ENCODE measurements at places on chromosomes 6 and 20.

DNA sequence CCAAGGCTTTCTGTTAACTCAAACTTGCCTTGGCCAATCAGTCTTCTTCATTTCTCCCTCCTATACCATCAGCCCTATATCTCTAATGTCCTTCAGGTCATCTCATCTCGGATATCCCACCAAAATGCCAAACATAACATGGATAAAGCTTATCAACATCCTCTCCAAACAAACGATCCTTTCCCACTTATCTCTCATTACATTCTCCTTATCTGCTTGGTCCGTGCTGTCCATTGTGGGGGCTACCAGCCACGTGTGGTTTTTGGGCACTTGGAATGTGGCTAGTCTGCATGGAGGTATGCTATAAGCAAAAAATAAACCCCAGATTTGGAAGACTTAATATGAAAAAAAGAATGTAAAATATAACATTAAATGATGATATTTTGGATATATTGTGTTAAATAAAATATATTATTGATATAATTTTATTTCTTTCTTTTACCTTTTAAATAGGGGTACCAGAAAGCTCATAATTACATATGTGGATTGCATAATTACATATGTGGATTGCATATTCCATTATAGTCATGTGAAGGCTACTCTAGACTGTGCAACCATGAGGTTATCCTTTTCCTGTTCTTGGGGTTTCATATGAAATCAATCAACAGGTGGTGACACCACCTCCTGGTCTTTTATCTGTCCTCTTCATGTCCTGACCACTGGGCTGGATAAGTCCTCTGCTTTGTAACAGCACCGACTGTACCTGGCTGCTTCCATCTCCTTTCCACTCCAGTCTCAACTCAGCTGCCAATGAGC is 123.0 kb downstream of the CD83 start:
- no peak for DNase-seq

DNA sequence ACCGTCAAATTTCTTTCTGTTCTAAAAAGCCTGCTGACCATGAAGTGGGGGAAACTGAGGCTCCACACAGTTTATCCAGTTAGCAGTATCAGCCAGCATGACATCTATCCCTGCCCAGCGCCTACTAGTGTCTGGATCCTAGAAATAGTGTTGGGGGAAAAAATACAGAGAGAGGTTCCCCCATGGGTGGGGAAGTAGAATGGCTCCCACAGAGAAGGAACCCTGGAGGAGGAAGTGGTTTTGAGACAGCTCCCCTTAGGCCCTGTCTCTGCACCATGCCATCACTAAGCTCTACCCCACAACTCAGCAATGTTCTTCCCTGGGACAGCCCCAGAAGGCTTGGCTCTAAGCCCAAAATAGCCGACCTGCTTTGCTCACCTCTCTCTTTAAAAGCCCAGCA is 153.4 kb downstream of the MBOAT1 start:
- no peak for DNase-seq

DNA sequence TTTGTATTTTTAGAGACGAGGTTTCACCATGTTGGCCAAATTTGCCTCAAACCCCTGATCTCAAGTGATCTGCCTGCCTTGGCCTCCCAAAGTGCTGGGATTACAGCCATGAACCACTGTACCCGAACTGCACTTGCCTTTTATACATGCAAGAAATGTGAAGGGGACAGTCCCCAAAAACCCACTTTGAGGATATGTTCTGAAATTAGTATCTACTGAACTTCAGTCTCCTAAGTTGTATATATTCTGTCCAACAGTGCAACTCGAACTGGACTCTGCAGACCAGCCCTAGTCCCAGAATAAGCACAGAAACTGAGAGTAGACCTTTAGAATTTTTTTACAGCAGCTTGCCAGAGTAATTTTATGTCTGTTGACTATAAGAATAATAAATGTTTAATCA is 28.5 kb downstream of the BACH2 start:
- DNase-seq = no peak

DNA sequence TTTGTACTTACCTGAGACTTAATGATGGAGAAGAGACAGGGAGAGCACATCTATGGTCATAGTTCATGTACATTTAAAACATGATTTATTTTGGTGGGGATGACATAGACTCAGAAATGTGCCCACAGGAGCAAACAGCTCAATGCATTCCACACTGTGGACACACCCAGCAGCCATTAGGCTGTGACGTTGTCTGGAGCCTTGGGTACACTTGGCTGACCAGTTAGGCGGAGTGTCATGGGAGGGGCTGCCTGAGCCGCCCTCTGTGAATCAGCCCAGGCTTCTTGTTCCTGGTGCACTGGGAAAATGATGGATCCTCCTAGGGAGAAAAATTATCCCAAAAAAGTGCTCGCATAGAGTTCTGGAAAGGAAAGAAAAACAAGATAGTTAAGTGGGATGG is 231.0 kb upstream of the GMDS start:
- DNase-seq = no peak

DNA sequence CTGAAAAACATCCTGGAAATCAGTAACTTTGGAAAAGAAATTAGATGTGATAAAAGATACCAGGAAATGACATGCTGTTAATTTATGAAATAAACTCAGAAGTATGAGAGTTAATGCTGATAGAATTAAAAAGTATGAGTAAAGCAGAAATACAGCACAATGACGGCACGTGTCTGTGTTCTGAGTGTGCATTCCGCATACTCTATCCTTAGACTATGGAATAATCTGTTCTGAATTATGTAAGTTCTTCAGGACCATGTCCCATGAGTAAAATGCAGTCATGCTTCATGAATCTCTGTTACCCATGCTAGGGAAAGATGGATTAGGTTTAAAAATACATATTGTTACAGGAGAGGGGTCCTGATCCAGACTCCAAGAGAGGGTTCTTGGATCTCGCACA is 21.7 kb downstream of the HECA start:
- no peak for DNase-seq

- DNase-seq = no peak
Measured at GRCh38 chr6:113031591-113032238, 684.6 kb downstream of the RFPL4B start.

DNA sequence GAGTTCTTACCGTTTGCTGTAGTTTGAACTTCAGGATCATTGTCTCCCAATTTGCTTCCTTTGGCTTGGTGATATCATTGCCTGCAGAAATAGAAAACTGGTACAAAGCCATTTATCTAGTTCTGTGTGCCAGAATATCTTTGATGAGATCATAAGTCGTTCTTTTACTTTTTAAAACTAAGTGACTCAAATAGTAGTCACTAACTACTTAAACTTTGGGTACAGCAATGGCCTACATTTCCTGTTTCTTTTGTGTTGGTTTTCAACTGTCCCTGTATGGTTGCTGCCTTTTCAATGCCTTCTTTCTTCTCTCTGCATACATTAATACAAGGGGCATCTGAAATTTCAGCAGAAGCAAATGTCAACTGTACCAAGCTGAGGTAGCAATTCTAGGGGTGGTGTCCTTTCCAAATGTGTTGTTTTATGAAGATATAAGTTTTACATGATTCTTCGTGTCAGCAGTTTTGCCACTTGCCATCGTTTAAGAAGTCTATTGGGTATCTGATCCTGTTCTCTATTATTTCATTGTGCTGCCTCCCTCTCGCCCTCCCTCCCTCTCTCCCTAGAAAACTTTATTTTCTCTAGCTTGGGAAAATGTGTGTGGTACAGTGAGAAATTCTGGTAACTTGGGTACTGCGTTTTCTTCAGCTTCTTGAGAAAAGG is 238.5 kb downstream of the FARS2 start:
- DNase-seq = no peak

- no peak for DNase-seq
Measured at GRCh38 chr20:5528261-5528660, 211.5 kb upstream of the PROKR2 start.

- peak; percentile 60 for DNase-seq
Measured at GRCh38 chr6:161922631-161923119, 648.8 kb upstream of the AGPAT4 start.

DNA sequence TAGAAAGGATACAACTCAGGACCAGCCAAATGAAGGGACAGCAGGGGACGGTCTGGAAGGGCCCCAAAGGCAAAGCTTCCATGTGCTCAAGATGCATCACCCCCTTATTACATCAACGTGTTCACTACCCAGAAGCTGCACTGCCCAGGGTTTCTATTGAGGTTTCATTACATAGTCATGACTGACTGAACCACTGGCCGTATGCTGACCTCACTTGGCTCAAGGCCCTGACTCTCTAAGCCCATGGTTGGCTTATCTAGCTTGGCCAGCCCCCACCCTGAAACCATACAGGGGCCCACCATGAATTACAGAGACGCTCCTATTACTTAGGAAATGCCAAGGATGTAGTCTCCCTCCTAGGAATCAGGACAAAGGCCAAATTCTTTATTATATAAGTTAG is 179.4 kb downstream of the FOXC1 start:
- DNase-seq = no peak

GRCh38 chr6:151440498-151440897 is 11.4 kb downstream of the RMND1 start:
- DNase-seq = no peak

DNA sequence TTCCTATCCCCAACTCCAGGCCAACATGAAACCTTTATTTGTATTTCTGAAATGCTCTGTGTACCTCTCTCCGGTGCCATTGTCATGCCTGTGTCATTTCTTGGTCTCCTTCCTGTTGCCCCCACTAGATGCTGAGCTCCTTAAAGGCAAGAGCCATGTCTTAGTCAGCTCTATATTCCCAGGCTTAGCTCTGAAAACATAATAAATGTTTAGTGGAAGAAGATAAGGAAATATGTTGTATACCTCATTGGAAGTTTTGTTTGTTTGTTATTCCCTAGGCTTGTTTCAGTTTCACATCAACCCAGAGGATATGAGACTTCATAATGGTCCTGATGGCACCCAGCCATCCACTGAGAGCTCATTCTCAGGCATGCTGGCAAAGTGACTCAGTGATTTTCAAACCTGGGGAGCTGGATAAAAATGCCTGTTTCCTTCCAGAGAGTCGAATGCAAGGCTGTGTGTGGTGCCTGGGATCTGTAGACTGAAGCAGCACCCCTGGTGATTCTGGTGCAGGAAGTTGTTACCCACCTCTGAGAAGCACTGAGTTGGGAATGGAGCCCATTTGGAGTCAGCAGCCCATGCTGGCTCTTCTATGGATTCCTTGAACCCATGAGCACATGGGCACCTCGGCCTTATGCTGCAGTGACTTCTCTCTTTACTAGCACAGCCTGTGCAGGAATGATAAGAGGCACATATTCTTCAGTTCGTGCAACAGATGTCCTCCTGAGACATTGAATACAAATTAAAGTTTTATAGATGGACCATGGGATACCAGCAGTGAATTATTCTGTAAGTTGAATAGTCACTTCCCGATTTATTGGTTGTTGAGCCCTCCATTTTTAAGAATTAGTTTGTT is 205.2 kb downstream of the FARS2 start:
- DNase-seq = peak; percentile 27

GRCh38 chr20:38256021-38256420 is 4.5 kb downstream of the KIAA1755 start:
- DNase-seq = no peak

GRCh38 chr6:97059473-97059872 is 134.9 kb downstream of the KLHL32 start:
- DNase-seq = no peak

GRCh38 chr20:51775241-51775640 is 7.1 kb upstream of the ATP9A start:
- no peak for DNase-seq

DNA sequence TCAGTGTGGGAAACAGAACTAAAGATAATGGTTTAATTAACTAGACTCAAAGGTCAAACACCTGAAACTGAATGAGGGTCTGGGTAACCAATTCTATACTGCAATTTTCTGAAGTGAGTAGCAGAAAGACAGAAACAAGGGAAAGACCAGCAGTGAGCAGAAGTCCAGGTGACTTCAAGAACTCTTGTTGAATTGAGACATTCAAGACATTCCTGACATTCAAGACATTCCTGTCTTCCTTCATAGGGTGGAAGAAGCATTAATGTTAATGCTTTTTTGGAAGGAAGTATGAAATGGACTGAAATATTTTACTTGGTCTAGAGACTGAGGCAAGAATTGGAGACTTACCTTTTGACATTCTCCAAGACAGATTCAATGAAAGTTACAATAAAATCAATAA is 529.9 kb upstream of the MMS22L start:
- DNase-seq = no peak

- no peak for DNase-seq
Measured at GRCh38 chr20:4150070-4150441, 134.7 kb upstream of the RNF24 start.
